Epithelial cell of proximal tubule (primary cell): ENCODE measurements at places on chromosomes 4 and X. TPM values are rescaled to one million over a fixed set of nuclear protein-coding genes. Genes with fewer than 3 reads are reported as not detected.

- no peak for DNase-seq
Measured at GRCh38 chr4:72604324-72604723, 35.3 kb upstream of the ADAMTS3 start.

GRCh38 chrX:45428831-45429230, 228.2 kb upstream of the DIPK2B start:
- DNase-seq, result no peak

- no peak for DNase-seq
Measured at GRCh38 chr4:107777890-107778289, 46.8 kb upstream of the SGMS2 start.

DNA sequence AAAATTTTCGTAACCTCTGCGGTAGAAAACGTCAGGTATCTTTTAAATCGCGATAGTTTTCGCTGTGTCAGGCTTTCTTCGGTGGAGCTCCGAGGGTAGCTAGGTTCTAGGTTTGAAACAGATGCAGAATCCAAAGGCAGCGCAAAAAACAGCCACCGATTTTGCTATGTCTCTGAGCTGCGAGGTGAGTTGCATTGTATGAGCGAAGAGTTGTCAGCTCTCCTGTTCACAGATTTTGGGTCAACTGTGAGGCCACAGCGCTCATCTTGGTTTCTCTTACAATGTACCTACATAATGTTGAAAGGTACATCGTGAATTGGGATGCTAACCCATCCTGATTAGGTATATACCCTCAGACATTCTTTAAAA, 486 bp downstream of the CLCN3 start:
- no peak for DNase-seq

P2RY4 gene
- not detected in 2 replicates for total RNA-seq

NDP gene
- not detected in 2 replicates for total RNA-seq

TNIP3 gene
- 0.07 and 0.46 TPM in 2 replicates for total RNA-seq

LRP2BP gene
- 0.06 and 0.14 TPM in 2 replicates for total RNA-seq
